ENCODE measurements at places on chromosomes 12 and 14.

GRCh38 chr12:132410849-132411248, 79.1 kb upstream of the FBRSL1 start:
- DNase-seq = no peak

GRCh38 chr12:105053116-105053572, 31.1 kb downstream of the ALDH1L2 start:
- DNase-seq = peak; percentile 70

DNA sequence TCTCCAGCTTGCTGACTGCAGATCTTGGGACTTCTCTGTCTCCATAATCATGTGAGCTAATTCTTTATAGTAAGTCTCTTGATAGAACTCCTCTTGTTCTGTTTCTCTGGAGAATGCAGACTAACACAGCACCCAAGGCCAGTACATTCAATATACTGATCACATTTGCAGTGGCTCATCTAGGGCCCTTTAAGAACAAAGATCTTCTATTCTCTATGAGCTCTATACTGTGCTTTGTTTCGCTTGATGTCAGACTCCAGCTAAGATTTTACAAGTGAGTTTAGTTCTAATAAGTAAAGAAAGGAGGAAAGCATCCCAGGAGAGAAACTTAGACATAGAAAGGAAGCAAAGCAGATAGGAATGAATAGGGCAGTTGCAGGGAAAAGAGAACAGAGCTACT, 69.3 kb upstream of the TMPO start:
- DNase-seq = no peak

DNA sequence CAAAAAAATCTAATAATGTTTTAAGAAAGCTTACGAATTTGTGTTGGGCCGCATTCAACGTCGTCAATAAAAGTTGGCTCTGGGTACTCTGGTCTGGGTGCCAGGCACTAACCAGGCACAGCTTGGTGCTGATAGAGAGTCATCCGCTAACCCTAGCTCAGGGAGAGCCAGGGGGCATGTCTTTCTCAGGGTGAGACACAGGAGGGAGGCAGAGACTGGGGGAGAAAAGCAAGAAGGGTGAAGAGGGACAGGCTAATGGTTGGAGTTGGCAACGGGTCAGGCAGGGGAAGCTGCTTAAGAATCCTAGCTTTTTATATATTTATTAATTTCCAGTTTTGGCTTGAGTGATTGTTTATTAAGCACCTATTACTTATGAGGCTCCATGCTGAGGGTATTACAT, 105.0 kb downstream of the CMKLR1 start:
- DNase-seq = no peak

GRCh38 chr12:138898-139534, 72.4 kb downstream of the IQSEC3 start:
- DNase-seq = no peak

DNA sequence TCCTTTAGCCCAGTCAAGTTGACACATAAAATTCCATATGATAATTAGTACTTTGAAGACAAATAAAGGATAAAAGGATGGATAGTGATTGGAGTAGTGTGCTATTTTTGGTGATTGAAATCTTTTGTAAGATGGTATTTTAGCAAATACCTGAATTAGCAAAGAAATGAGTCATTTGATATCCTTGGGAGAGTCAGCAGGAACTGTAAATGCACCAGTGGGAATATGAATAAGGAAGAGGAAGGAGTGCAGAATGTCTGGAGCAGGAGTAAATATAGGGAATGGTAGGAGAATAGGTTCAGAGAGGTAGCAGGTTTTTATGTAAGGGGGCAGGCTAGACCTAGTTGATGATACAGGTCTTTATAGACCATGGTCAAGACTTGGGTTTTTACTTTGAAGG, 75.0 kb downstream of the TRMT5 start:
- no peak for DNase-seq

DNA sequence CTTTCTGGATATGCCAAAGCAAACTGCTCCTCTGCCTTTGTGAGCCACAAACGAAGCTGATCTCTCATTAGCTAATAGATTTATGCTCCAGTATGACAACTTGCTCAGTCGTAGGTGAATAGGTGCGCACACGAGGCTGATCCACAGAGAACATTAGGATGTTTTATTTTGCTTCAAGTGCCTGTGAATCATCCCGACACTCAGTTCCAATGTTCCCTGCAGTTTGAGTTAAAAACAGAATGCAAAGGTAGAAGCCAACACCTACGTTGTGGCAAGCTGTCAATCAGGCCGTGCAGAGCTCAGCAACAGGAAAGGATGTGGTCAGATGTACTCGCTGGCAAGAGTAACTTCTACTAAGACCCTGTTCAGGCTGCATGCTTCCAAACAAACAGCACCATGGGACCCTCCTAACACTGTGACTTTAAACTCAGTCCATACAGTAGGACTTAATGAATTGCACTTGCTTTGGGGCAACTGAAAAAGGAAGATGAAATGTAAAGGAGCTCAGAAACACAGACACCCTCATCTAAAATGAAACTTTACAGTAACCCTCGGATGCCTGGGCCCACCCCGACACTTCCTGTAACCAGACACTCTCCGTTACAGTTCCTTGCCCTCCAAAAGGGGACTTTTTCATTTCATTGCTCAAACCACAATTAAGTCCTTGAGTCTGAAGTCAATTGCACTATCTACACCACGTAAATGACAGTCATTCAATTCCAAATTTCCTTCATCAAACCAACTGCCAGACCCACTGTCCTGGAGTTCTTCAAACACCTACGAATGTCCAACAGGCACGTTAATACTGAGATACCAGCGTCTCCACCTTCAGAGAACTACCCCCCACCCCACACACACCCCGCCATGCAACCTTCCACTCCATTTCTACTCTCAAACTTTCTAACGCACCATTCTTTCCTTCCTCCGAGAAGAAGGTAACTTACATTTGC, 1.6 kb downstream of the CCDC88C start:
- peak; percentile 66 for DNase-seq

GRCh38 chr14:103151270-103151945, 28.1 kb downstream of the TNFAIP2 start:
- no peak for DNase-seq

DNA sequence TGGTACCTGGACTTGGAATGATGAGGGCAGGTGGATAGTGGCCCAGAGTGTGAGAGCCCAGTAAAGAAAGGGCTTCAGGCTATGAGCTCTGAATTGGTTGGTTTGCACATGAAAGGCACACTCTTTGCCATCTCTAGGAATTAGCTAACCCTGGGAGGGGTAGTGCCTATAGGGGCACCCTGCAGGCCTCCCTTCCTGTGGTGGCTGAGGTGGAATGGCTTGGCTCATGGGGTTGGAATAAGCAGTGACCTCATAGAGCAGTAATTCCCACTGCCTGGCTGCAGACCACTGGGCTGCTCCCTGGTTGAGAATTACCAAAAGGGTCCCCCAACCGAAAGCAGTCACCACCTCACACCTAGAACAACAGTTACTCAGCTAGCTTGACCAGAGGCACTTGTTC, 42.7 kb downstream of the ASCL4 start:
- no peak for DNase-seq

DNA sequence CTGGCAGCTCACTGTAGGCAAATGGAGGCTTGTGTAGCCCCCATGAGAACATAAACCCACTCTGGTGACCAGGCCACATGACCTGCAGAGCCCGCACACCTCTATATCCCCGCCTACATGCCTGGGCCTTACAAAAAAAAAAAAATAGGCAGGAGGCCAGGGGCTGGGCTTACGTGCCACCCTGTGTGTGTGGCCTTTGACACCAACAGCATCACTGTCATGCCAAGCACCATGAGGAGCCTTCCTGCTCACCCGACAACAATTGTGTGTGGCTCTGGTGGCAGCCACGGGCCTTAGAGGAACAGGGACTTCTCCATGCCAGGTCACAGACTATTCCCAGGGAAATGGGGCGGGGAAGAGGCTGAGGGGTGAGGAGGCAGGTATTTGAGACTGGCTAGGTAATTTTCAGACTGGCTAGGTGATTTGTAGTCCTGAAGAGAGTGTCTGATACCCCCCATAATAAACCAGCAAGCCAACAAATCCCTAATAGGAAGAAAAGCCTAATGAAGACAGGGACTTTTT, 140.0 kb downstream of the DPF3 start:
- DNase-seq = no peak
